ENCODE measurements at places on chromosomes 1 and 21.

DNA sequence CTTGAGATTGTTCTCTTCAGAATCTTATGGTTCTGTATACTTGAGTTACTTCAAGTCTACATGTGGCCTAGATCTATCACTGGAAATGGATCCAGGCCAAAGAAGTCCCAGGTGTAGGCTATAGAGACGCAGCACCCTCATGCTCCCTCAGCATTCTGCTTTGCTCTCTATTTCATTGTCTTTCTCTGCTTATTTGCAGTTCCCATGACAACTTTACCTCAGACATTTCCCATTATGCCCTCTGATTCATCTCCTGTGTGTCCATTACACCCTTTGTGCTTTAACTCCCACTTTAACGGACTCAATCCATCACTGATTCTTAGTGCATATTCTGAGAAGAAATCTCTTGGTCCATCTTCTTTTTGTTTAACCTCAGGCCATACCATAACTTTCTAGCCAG is 236.9 kb upstream of the NRIP1 start:
- DNase-seq = no peak

DNA sequence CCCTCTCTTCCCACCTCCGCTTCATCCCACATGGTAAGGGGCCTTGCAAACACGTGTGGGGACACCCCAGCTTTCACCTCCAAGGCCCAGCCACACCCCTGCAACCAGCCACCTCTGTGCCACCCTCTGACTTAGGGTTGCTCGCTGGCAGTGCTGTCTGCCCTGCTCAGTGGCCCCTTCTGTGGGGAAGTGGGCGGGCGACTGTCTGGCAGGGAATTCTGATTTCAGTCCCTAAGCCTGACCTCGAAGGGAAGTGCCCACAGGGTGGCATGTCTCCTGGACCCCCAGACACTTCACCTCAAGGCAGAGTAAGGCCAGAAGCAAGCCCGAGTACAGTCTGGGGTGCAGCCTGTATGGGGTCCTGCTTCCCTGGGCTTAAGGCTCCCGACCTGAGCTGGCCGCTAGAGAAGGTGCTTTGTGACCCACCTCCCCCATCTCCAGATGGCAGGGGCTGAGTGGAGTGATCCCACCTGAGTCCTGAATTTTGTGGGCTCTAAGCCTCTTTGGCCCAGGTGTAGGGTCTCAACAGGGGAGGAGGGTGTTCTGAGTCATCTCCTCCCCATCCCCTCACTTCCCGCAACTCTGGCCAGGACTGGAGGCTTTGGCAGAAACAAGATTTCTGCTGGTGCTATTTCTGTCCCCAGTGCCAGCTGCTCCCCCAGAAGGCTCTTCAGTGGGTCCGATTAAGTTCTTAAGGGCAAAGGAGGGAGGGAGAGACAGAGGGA is 7.0 kb downstream of the RD3 start:
- no peak for DNase-seq

- no peak for DNase-seq
These were observed 2.1 kb upstream of the IVNS1ABP start for GRCh38 chr1:185319139-185319475.

DNA sequence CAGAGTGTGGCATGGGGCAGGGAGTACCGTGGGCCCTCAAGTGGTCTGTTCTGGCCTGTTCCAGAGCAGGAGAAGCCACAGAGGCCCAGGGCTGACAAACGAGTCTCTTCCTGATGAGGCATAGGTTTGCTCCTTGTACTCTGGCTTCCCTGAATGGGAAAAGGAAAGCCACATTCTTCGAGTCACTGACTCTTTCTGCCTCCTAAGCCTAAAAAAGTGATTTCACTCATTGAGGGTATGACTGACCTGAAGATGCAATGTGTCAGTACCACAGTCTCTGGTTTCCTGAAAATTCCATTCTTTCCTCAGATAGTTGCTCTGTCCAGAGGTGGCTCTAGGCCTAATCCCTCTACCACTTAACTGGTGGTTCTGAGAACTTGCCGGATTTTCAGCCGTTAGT is 92.3 kb downstream of the KCNN3 start:
- DNase-seq = no peak

GRCh38 chr1:66055092-66055491 is 262.4 kb downstream of the PDE4B start:
- DNase-seq = no peak

DNA sequence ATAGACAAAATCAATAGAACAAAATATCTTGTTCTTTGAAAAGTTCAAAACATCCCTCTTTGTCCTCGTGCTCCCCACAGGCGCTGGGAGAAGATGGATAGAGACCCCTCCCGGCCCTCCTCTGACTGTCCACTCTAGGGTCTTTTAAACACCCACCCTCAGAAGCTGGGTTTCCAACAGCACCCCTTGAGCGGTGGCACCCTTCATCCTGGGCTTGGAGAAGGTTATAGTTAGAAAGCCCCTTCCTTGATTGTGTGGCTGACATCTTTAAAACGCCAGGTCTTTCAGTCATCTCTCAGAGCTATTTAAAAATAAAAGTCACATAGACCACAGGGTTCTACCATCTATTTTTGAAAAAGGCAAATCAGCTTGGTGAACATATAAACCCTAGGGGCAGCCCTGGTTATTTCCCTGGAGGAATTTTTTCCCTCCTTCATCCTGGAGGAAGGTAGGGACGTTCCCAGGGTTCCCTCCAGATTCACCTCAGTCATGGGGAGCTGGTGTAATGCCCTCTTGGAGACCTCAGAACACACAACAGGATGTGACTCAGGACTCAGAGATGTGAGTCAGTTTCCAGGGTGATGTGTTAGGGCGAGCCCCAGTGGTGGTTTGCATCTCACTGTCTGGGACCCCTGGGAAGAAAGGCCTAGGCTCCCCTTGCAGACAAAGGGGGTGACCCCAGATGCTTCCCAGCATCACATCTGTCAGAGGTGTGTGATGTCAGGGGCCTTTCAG is 138.5 kb downstream of the CLIC6 start:
- DNase-seq = no peak

DNA sequence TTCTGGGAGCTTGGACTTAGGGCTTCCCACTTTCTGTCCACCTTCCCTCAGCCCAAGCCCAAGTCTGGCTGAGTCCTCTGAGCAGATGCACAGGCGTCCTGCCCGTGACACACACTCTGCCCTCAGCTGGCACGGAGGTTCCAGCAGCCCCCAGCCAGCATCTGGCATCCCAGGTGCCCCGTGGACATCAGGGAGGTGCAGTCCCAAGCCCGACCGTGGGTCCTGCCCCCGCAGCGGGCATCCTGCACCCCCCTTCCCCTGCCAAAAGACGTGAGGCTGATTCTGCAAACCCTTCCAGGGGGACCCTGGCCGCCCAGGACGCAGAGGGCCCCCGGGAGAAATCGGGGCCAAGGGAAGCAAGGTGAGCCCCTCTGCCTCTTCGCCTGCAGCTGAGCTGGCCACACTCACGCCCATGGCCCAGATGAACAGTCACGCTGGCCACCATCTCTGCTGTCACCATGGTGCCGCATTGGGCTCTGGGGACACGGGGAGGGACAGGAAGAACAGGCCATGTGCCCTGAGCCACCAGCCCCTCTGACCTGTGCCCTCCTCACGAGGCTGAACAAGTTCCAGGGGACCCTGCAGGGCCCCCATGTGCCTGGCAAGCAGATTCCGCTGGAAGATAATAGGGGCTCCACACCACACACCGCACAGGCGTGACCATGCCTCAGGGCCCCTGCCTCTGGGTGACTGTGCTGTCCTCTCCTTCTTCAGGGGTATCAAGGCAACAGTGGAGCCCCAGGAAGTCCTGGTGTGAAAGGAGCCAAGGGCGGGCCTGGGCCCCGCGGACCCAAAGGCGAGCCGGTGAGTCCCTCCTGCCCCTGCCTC is 20.6 kb downstream of the COL6A2 start:
- DNase-seq = no peak

GRCh38 chr21:45135122-45135521 is 60.7 kb downstream of the ADARB1 start:
- no peak for DNase-seq

- no peak for DNase-seq
These were observed 101.2 kb downstream of the AKT3 start for GRCh38 chr1:243748706-243749283.

DNA sequence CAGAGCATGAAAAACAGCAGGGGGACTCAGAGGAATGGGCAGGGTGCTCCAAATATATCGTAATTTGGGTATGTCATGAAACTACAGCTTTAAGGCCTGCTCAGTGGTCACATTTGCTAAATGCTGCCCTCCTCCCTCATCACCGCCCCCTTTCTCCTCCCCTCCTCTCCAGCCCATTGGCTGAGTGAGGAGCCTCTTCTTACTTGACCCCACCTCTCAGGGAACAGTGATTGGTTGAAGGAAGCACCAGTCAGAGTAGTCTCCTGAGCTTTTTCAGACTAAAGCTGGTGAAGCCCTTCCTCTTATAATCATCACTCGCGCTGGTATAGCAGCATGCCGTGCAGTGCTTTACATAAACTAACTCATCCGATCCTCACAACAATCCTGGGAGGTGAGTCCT is 10.0 kb upstream of the TTC39A start:
- no peak for DNase-seq

- no peak for DNase-seq
These were observed 29.4 kb downstream of the OVAAL start for GRCh38 chr1:180588121-180588520.

DNA sequence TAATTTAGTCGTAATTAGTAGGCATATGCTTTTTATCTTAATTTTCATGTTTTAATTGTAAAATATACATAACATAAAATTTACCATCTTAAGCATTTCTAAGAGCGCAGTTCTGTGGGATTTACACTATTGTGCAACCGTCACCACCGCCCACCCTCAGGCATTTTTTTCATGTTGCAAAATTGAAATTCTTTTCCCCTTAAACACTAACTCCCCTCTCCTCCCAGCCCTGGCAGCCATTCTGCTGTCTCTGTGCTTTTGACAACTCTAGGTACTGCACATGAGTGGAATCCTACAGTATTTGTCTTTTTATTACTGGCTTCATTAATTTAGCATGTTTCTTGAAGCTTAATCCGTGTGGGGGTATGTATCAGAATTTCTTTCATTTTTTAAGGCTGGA is 7.8 kb downstream of the PIK3CD start:
- no peak for DNase-seq

DNA sequence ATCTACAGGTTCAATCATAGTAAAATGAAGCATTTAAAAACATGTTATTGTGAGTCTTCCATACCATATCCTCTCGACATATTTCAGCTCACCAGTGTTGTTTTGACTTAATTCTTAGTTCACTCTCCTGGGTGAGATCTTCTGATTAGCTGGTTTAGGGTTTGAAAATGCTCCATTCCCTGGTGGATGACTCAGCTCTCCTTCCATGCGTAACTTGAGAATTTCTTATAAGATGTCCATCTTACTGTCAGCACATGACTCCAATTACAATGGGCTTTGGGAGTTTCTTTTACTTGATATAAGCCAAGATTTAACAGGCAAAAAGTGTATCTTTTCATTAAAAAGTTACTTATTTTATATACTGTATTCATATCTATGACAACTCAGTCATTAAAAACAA is 476.5 kb downstream of the BRINP3 start:
- DNase-seq = no peak

DNA sequence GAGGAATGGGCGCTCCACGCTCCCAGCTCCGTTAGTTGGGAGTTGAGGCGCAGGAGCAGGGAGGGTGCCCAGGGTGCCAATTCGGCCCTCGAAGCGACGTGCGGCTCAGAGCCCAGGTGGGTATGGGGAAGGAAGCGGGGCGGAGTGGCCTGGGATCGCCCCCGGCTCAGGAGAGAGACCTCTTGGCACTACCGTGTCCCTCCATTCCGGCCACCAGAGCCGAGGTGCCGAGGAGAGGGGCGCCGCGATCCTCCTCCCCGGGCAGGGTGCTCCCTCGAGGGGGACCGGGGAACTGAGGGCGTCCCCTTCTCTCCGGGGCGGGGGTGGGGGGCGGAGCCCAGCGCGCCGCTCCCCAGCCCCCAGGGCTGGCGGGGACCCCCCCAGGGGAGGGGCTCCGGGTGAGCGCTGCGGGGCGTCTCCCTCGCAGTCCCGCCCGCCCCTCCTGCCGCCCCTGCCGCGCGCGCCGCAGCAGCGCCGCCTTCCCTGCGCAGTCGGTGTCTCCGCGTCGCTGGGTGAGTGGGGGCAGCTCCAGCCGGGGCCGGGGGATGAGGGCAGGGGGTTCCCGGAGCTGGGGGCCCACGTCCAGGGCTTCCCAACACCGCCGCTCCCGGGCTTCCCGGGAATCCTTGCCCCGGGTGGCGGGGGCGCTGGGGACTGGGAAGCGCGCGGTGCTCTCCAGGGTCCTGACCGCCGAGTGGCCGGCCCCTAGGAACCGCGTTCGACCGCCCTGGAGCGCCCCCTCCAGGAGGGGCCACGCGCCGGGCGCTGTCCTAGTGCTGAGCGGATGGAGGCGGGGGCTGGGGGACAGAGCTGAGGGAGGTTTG is at the start of gene HPCA:
Gene HPCA, plus strand, starts transcription at position 488 of the 824 bp plus-strand sequence. CDS start 2,408 bp downstream, outside the sequence.
- no peak for DNase-seq

- no peak for DNase-seq
These were observed 18.4 kb upstream of the EDN2 start for GRCh38 chr1:41502912-41503311.

GRCh38 chr1:95028954-95029353 is 43.8 kb downstream of the ALG14 start:
- DNase-seq = no peak

DNA sequence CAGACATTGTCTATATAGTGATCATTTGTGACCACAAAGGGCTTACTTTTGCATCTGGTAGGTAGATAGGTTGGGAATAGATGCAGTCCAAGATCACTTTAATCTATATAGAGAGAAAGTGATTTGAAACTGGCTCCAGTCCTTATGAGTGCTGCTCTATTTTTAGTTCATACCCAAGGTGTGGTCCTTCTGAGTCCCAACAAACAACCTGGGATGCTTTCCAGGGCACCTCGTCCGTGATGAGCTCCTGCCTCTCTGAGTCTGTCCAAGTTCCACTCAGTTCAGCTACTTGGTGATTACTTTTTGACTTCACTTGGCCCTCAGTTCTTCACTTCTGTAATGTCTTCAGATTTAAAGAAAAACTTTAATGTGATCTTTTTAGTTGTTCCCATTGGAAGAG is 20.2 kb downstream of the DIP2A start:
- no peak for DNase-seq

DNA sequence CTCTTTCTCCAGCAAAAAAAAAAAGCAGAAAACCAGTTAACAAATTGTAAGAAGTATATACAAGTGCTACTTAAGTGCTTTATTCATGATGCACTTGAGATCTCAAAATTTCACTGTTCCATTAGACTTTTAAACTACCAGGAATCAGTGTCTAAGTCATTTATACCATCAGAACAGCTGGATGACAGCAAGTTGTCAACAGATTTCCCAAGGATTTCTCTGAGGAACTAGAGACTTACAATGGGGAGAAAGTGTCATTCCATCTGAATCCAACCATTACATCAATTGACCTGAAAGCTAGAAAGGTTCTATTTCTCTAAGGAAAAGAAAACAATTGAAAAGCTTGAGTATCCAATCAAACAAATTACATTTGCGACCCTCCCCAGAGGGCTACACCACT is 43.8 kb downstream of the USH2A start:
- no peak for DNase-seq

- no peak for DNase-seq
These were observed 34.9 kb downstream of the ARID1A start for GRCh38 chr1:26730695-26731094.

GRCh38 chr1:55233145-55233777 is 18.1 kb upstream of the USP24 start:
- no peak for DNase-seq
